ENCODE measurements at places on chromosomes 4 and X.

- no peak for DNase-seq
Observed at GRCh38 chr4:844752-845232, 18.9 kb upstream of the CPLX1 start.

DNA sequence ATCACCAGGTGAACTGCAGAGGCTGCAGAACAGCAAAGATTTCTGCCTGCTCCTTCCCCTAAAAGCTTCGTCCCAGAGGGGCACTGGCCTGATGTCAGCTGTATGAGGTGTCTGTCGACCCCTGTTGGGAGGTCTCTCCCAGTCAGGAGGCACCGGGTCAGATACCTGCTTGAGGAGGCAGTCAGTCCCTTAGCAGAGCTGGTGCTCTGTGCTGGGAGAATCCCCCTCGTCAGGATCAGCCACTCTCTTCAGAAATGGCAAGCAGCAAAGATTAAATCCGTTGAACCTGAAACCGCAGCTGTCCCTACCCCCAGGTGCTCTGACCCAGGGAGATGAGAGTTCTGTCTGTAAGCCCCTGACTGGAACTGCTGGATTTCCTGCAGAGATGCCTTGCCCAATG lies 1166.3 kb upstream of the ADGRL3 start:
- DNase-seq: no peak

DNA sequence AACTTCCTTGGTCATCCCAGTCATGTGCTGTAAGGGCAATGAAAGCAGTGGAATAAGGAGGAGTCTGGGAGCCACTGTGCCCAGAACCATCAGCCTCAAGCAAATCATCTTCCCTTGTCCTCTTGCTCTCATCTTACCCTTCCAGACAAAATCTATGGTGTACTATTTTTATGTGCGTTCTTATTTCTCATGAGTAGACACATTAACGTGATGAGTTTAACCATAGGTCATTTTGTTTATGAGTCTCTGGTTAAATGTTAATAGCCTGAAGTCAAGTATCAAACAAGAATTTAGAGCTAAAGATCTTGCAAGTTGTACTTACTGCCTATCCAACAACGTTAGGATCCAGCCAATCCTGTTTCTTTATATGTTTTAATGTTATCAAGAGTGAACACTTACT lies 495.3 kb downstream of the SPRY1 start:
- DNase-seq: no peak

- no peak for DNase-seq
Observed at GRCh38 chr4:53012738-53013137, 150.6 kb downstream of the RASL11B start.

GRCh38 chr4:128675083-128675482 lies 134.4 kb upstream of the JADE1 start:
- no peak for DNase-seq

DNA sequence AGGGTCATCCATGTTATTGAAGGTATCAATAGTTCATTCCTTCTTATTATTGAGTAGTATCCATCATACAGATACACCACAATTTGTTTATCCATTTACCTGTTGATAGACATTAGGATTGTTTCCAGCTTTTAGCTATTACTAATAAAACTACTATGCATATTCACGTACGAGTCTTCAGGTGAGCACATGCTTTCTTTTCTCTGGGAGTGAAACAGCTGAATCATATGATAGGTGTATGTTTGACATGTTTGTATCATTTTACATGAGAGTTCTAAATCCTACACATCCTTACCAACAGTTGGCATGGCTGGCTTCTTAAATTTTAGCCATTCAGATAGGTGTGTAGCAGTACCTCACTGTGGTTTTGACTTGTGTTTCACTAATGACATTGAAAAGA lies 556.6 kb upstream of the DIPK2B start:
- no peak for DNase-seq

DNA sequence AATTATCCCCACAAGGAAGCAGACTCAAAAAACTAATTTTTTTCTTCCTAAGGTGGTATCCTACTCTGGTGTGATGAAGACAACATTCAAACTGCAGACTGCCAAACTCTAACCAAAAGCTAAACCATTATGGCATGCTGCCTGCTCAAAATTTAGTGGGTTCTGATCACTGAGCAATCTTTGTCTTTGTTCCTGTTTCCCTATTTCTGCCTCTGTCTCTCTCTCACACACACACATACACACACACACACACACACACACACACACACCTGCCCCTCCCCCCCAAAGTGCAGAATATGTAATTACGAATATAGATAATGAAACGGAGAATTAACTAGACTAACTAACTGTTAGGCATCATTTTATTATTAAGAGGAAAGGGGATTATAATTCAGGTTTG lies 1278.6 kb downstream of the PCDH7 start:
- DNase-seq: no peak

- DNase-seq: no peak
Observed at GRCh38 chr4:133324491-133324890, 175.4 kb downstream of the PCDH10 start.

GRCh38 chr4:26741491-26741871 lies 119.2 kb upstream of the STIM2 start:
- no peak for DNase-seq

- DNase-seq: no peak
Observed at GRCh38 chrX:26100421-26100920, 37.7 kb upstream of the MAGEB18 start.

- DNase-seq: no peak
Observed at GRCh38 chr4:79155336-79155735, 170.5 kb downstream of the NAA11 start.

- DNase-seq: no peak
Observed at GRCh38 chrX:136438192-136438591, 49.6 kb upstream of the BRS3 start.

DNA sequence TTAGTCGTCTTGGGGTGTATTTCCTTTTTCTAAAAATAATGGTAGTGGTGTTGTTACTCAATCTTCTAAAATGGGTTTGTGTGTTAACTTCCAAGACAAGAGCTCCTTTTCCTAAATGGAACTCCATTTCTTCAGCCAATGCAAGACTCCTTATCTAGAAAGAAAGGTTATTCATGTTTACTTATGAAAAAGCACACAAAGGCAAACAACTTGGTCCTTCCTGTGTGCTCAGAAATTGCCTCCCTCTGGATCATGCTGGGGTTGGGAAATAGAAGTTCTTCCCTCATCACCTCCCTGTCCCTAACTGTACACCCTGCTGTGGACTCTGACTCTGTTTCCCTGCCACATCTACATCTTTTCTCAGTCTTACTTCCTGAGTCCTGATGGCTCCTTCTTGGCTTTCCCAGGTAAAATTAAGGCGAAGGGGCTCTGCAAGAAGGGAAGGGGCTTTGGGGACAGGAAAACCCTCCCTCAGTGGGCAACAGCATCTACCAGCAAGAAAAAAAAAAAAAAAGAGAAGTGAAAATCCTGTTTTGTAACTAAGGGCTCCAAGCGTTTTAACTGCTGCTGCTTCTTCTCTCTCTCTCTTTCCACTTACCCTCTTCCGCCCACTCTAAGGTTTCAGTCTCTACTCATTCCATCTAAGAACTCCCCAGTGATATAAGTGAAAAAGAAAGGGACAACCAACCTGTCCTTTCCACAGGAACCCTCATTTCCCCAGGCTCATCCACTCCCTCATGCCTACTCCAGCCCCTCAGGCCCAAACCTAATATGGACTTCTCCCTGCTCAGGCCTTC lies 19.8 kb upstream of the TASL start:
- no peak for DNase-seq

GRCh38 chrX:13258725-13259124 lies 61.1 kb downstream of the ATXN3L start:
- DNase-seq: no peak

DNA sequence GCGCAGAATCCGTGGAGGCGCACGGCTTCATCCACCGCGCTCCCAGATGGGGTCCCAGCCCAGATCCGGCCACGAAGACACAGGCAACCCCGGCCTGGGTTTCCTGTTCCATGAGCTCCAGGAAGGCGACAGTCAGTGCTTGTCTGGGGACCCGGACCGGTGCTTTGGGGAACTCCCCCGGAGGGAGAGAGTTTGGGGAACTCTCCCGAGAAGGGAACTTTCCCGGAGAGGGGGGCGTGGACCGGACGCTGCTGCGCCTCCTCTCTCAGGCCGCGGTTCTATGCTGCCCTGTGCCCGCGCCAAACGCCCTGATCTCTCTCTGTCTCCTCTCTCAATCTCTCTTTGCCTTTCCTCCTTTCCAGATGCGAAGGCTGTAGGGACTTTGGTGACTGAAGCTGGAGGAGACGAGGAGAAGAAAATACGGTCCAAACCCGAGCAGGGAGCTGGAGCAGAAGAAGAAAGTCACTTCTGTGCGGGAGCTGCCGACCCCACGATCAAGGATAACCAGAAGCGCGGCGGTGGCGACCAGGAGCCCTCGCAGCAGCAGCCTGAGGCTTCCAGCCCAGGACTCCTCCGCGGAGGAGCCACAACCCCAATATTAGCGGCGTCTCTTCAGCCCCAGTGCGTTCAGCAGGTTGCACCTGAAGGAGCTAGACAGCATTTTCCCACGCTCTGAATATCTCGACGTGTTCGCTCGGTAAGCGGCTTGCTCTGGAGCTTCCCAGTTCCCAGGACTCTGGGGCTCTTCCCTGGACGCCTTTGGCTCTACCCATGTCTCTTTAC lies 47.6 kb upstream of the NKAP start:
- no peak for DNase-seq

GRCh38 chr4:144594471-144594986 lies 51.4 kb upstream of the HHIP start:
- no peak for DNase-seq

GRCh38 chrX:119617517-119618164 lies 11.4 kb upstream of the NKRF start:
- no peak for DNase-seq

DNA sequence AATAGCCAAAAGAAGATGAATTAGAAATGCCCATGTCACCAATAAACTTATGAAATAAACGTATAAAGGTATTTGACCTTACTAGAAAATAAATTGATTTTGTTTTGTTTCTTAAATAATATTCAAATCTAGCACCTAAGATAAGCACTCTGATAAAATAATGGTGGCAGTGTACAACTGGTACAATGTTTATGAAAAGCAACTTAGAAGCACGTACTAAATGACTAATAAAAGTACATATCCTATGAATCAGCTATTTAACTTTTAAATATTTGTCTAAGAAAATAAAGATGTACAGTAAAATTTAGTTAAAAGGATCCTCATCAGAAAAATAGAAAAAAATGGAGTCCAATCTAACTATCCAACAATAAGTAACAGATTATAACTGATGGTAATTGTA lies 6.7 kb downstream of the MANBA start:
- no peak for DNase-seq

DNA sequence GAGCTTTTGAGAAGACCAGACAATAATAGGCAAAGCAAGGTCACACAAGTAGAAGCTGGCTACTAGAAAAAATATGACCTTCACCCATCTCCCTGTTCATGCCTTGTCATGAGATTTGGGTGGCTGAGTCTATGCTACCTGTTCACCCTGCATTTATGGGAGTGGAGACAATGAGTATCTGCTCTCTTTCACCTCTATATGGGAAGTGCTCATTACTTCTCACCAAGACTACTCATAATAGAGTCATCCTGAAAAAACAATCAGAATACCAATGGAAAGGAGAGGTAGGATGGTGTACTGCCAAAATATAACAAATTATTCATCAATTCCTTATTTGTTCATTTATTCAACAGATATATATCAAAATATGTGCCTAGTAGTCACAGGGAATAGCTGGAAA lies 921.8 kb upstream of the INTU start:
- DNase-seq: no peak

- no peak for DNase-seq
Observed at GRCh38 chr4:164846566-164846965, 30.4 kb upstream of the APELA start.

DNA sequence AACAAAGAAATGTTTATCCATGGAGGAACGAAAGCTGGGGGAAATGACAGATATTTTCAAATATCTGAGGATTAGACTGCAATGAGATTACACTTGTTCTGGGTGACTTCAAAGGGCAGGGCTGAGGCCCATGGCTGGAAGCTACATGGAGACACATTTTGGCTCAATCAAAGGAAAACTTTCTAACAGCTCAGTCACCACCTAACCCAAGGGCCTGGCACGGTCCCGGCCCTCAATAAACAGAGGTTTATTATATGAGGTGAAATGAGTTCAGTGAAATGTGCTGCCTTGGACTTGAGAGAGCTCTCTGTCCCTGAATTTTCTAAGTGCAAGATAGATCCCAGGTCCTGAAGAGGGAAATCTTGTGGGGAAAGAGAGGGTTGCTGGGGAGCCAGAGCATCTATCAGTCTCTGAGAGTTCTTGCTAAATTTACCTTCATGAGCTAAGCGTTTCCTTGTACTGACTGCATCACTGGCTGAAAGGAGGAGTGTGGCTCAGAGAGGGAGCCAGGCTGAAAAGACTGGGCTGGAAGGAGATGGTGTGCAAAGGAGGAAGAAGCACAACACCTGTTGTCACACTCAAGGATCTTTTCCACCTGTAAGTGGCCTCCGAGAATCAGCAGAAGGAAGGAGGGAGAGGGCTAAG lies 2.0 kb upstream of the RIPPLY1 start:
- DNase-seq: no peak

DNA sequence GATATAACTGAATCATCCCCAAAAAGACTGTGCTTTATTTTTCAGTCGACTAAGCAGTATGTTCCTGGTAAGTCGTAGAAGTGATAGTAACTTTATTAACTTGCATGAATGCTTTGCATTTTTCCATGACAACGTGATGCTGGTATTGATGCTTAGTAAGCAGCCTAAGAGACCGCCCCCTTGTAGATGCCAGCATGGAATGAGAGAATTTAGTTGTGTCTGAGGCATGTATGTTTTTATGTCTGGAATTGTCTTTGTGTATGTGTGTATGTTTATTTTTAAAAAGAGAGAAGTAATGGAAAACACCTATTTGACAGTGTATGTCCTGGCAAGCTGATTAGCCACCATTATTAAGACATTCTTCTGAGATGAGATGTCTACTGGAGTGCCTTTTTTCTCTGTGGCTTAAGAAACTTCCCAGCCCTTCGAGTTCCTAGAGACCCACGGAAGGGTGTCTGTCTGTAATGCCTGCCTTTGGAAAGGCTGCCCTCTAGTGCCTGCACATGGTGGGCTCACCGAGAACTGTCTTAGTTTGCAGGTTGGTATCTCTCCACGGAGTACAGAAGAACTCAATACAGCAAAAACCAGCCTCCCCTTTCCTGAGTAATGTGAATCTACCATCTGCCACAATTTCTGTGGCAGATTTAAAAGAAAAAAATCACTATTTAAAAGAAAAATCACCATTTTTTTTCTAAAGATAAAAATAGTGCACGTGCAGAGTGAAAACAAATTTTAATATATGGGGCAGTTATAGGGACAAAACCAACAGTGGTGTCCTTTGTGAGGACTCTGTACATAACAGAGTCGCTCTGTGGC lies 85.9 kb downstream of the AASDH start:
- DNase-seq: peak; percentile 41

GRCh38 chrX:47933946-47934345 lies 69.8 kb downstream of the ZNF182 start:
- DNase-seq: no peak
